ENCODE measurements at places on chromosomes 1 and 21.

DNA sequence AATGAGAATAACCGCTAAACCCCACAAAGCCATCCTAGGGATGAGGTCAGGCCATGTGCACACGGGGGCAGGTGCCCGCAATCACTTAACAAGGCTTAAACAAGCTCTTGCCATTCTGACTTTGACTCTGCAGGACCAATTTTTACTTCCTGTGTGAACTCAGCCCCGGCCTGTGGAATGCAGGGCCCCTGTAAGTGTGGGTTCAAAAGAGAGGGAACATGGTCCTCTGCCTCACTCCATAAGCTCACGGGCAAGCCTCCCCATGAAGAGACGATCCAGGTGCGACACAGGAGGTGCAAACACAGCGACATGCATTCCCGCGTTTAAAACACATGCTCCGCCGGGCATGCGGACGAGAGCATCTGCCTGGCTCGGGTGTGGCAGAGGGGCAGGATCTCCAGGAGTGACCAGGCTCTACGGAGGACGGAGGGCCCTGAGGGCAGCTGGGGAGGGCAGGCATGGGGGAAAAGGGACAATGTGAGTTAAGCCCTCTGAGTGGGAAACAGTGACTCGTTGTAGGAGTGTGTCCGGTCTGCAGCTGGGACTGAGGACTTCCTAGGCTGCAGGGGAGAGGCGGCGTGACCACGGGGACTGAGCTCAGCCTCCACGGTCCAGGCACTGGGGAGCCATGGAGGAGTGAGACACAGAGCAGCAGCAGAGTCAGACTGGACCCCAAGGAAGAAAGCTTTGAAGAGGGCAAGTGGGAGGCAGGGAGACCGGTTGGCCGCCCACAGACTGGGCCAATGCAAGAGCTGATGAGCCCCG lies 40.6 kb upstream of the AJAP1 start:
- no peak for DNase-seq

DNA sequence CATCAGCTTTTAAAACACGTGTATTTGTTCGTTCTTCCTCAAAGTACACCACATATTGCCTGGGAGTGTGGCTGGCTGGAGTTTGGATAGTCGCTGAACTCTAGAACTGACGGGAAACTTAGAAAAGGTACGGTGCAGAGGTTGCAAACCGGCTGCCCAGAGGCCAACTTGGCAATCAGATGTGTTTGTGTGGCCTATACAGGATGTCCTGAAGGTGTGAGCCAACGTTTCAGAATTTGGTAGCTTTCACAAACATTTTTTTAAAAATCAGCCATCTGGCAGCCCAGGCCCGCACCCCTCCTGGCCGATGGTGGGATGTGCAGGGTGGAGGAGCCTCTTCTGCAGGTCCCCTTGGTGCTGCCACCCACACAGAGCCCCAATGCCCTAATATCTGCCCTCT lies 73.6 kb upstream of the SLC25A33 start:
- no peak for DNase-seq

- DNase-seq = no peak
Measured at GRCh38 chr1:86640161-86640670, 64.2 kb upstream of the SH3GLB1 start.

DNA sequence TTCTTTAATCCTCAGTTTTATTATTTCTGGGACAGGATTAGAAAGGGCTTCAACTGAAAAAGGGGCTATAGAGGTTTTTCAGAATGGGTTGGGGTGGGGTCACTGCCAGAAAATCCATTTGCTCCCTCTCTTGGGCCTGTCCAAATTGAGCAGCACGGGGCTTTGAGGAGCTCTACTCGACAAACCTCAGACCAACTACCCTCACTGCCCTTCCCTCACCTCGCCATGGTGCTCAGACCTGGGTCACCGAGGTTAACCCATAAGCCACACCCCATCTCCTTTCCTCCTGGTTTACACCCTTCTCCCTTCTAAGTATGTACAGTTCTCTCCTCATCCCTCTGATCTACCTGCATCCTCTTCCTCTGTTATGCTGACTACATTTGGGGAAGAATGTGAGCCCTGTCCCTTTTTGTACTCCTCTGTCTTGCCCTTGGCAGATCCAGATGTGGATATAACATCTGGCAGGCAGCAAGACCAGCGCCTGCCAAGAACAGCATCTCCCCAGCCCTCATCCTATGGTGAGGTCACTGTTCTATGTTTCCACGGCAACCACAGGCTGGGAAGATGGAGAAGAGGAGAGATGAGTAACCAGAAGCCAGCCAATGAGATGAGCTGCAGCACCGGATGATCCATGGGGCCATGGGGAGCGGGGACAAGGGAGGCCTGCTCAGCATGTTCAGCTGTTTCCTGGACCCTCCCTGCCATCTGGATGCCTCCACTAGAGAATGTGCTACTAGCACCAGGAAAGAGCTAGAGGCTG lies 3.7 kb upstream of the FABP3 start:
- DNase-seq = no peak

- DNase-seq = no peak
Measured at GRCh38 chr1:2308844-2309243, 80.7 kb downstream of the SKI start.

DNA sequence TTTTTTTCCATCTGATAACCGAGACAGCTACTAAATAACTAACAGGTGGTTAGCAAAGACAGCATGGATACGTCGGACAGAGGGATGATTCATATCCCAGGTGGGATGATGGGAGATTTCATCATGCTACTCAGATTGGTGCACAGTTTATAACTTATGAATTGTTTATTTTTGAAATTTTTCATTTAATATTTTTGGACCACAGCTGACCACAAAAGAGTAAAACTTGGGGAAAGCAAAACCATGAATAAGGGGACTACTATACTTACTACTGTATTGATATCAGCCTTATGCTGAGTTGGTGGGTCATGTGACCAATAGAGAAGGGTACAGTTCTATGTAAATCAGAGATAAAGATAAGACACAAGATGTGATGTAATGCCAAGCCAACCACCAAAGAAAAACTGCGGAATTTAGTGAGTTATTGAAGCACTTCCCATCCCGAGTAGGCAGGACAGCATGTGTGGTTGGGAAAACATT lies 248.1 kb upstream of the C1orf105 start:
- no peak for DNase-seq

GRCh38 chr1:56424744-56425493 lies 154.4 kb downstream of the PLPP3 start:
- peak; percentile 29 for DNase-seq

- DNase-seq = no peak
Measured at GRCh38 chr1:100628631-100629081, 90.7 kb downstream of the GPR88 start.

- DNase-seq = no peak
Measured at GRCh38 chr1:209406168-209406567, 177.3 kb upstream of the CAMK1G start.

GRCh38 chr21:42796327-42797062 lies 82.8 kb downstream of the WDR4 start:
- no peak for DNase-seq

DNA sequence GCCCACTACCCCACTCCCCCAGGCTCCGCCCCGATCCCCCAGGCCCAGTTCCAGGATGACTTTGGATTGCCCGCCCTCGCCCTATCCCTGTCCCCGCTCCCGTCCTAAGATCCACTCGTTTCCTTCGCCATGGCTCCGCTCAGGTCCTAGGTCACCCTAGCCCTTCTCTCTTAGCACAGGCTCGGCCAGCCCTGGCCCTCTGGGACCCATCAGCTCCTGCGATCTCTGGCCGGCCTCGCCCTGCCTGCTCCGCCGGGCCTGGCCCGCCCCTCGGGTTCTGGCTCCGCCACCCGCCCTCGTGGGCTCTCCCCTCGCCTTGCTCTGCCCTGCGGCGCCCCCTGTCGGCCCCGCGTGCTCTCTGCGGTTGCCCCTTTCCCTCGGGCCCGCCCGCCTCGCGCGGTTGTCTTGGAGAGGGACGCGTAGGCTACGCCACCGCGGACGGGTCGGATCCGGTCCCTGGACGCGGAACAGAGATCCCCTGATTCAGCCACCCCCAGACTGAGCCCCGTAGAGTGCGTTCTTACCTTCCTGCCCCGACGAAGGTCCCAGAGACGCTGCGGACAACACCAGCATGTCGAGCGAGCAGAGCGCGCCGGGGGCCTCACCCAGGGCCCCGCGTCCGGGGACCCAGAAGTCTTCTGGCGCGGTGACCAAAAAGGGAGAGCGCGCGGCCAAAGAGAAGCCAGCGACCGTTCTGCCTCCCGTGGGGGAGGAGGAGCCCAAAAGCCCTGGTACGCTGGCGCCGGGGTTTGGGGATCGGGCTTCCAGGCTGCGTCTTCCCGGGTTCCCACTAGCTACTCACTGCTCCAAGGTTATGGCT lies at the start of gene LRRC71:
TSS of gene LRRC71 (plus strand) at position 400 of the 820 bp plus-strand sequence. CDS start at position 572, 172 bp downstream.
- peak; percentile 39 for DNase-seq

DNA sequence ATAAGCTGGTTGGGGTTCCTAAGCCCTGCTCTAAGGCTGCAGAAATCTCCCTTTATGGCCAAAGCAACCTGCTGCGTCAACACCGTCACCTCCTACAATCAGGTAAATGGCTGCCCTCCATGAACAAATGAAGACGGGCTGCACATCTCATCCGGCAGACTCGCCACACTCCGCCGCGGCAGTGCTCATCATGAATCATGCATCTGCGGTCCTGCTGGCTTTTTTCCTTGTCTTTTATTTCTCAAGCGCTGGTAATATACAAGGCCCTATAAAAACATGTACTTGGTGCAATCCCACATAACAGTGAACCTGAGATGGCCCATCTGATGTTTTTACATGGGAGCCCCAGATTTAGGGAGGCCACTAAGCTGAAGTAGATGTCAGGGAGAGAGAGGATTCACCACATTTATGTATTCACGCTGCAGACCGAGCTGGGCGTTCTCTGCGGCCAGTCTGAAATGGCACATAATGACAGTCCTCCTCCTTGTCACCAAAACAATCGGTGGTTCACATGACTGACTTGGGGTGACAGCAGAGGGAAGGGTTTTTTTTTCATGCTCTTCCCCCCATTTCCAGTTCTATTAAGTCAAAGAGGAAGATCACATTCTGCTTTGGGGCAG lies 91.6 kb downstream of the KAZN start:
- DNase-seq = no peak

DNA sequence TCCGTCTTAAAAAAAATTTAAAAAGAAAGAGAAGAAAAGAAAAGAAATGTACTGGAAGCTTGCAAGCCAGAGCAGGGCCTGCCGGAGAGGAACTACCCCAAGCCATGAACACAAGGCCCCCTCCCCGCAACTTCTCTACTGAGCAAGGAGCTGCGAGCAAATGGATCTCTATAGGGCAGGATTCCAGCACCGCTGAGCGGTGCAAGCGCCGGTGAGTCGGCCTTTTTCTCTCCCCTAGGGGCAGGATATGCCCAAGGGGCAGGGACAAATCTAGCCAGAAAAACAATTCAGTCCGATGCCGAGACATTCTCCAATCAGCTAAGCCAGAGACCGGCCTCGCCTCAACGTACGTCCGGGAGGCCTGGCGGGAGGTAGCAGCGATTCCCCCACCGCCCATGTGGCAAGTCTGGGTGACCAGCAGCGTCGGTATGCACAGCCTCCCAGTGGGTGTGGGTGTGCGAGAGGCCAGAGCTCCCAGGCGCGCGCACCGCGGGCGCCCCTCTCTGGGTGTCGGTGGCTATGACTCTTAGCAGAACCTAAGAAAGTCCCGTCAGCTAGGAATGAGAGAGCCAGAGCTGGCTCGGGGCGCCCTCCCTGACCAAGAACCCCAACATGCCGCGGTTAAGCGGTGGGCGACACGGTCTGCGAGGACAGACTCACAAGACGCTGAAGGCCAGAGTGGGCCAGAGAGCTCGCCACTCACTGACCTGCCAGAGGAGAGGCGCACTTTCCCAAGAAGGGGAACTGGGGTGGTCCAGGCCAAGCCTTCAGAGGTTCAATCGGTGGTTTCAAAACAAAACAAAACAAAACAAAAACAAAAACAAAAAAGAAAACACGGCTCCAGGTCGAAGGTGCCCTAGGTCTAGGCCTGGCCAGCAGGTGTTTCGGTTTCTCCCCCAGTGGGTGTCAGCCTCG lies 1.9 kb downstream of the CSMD2 start:
- peak; percentile 23 for DNase-seq

GRCh38 chr1:106063510-106063909 lies 993.0 kb upstream of the PRMT6 start:
- no peak for DNase-seq

DNA sequence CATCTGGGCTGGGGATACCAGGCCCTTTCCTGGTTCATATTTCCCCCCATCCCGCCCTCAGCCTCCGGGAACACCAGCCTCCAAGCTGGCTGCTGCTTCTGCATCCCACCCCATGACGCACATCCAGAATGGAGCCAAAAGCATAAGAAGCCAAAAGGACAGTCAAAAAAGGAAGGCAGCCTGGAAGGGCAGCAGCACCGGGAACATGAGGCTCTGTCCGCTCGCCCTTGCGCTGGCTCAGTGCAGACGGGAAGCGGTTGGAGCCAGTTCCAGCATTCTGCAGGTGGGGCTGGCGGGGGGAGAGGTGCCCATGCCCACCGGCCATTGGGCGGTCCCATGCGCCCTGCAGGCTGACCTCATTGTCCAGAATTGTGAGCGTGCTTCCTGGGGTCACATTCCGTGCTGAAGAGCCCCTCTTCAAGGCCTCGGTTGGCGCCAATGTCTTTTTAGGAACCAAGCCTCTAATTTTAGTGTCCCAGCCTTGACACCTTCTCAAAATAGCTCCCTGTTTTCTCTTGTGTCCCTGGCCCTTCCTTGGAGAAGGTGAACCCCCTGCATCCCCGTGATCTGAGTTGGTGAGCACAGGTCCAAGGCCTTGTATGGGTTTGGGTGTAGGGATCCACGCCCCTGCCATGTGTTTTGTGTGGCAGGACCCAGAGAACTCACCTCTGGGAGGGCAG lies 28.4 kb upstream of the NPPB start:
- no peak for DNase-seq
